ENCODE measurements at places on chromosomes 1 and 21.

DNA sequence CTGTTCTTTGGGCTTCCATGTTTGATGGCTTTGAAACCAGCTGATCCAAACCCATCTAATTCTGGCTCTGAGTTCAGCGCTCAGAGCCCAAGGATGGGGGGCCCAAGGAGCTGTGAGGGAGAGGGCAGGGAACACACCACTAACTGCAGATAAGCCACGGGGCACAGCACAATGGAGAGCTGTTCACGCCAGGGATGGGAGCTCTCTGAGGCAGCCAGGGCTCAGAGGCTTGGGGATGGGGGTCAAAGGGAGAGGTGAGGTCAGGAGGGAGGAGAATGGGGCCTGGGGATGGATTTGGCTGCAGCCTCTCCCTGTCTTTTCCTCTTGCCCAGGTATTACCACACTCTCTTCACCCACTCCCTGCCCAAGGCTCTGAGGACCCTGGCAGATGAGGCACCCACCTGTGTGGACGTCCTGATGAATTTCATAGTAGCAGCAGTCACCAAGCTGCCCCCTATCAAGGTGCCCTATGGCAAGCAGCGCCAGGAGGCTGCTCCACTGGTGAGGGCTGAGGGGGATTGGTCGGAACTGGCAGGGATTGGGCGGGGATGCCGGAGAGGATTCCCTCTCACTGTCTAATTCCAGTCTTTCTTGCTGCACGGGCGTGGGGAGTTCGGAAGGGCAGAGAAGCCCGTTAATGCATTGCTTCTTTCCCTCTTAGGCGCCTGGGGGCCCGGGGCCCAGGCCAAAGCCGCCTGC, 11.3 kb downstream of the SLC30A2 start:
- DNase-seq, result no peak

DNA sequence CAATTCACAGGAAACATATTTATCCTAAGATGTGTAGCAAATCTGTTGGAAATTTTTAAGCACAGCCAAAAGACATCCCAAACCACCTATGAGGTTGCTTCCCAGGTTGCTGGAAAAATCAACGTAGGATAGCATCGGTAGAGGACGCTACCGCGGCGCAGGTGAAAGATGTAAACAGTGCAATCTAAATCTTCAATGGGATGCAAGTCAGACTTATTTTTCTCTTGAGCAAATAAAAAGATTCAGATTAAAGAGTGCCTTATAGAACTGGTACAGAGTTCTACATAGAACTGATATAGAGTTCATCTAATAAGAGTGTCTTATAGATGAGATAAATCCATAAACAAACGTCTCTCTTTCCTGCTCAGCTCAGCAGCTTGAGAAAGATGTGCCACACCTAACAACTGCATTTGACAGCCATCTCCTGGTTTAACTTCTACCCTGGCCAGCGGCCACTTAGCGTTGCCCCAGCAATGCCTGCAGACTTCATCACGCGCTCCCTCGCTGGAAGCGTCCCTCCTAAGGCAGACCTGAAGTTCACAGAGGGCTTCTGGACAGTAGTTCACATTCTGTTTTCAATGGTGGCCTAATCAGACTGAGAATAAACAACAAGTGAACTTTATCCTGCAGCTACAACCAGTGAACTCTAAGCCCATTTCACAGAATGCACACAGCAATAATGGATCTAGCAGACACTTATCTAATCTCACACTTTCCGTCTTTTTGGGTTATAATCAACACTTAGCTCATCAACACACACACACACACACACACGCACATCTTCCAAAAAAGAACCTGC, 164.5 kb downstream of the TOMM20 start:
- no peak for DNase-seq

GRCh38 chr1:10836726-10837125, 40.3 kb upstream of the CASZ1 start:
- no peak for DNase-seq

- no peak for DNase-seq
Observed at GRCh38 chr1:94721240-94721639, 98.9 kb upstream of the SLC44A3 start.

GRCh38 chr1:203407296-203407695, 56.4 kb upstream of the FMOD start:
- no peak for DNase-seq

DNA sequence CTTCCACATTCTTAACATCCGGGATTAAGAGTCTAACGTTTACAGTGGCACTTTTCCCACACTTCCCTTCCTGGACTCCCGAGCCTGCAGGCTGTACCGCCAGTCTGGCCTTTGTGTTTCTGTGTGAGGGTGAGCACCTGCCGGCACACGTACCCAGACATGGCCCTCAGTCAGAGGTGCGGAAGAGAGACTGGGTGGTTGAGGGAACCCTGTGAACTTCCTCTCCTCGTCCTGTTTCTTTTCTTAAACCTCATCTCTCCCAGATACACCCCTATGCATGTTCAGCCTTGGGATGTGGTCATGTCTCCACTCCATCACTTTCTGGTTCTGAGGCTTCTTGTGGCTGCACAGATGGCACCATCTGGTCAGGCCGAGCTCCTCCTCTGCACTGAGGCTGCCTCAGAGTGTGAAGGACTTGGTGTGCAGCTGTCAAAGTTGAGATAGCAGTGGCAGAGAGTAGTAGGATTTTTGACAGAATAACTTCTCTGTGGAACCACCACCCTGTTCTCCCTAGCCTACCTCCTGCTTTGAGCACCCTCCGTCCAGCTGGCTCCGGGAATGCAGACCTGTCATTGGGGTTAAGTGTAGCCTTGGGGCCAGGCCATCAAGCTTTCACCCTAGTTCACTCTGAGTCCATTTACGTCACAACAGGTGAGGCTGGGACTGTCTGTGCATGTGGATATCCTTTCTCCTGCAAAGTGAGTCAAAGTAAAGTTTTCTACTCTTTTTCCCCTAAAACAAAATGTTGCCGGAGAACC, 31.4 kb downstream of the VASH2 start:
- DNase-seq, result no peak

GRCh38 chr1:33378976-33379375, 51.9 kb downstream of the PHC2 start:
- DNase-seq, result no peak

DNA sequence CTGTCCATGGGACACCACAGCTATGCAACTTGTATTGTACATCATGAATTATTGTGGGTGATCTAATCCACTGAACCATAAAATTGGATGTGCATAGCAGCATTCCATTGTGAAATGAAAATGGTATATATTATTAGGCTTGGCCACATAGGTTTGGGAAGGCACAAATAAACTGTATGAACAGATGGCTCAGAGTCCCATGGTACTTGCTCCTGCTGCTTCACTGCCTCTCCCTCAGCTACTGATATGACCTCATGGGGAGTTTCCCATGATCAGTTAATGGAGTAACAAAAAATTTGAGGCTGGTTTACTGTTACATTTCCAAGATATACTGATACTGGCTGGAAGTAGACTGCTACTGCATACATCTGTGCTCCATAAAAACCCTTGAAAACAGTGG, 152.7 kb upstream of the NEGR1 start:
- DNase-seq, result no peak

DNA sequence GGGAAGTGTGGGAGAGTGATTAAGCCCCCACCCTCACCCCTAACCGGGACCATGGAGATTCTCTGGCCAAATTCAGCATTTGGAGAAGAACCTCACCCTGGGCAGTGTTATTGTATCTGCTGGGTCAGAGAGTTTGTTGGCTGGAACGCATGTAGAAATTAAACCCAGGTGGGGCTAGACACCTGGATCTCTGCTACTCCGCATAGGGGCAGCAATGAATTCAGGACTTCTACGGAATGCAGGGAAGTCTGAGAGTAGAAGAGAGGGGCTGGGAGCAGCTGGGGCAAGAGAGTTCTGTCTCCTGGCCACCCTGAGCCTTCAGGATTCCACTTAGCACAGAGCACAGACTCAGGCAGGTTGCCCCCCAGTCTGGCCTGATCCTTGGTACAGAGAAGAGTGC, 3.6 kb upstream of the CRABP2 start:
- no peak for DNase-seq

- peak; percentile 72 for DNase-seq
Observed at GRCh38 chr21:17612565-17613241, at the start of gene BTG3. BTG3 (minus strand) TSS chr21:17612901; CDS start chr21:17609144, 3,757 bp downstream.

DNA sequence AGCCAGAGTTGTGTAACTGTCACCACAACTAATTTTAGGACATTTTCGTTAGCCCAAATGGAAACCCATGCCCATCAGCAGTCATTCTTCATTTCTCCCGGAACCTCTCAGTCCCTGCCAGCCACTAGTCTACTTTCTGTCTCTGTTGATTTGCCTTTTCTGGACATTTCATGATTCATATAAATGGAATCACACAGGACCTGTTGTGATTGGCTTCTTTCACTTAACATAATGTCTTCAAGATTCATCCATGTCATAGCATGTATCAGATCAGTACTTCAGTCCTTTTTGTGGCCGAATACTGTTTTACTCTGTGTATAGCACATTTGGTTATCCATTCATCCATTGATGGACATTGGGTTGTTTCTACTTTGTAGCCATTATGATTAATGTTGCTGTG, 7.1 kb downstream of the SLC66A1 start:
- DNase-seq, result no peak

DNA sequence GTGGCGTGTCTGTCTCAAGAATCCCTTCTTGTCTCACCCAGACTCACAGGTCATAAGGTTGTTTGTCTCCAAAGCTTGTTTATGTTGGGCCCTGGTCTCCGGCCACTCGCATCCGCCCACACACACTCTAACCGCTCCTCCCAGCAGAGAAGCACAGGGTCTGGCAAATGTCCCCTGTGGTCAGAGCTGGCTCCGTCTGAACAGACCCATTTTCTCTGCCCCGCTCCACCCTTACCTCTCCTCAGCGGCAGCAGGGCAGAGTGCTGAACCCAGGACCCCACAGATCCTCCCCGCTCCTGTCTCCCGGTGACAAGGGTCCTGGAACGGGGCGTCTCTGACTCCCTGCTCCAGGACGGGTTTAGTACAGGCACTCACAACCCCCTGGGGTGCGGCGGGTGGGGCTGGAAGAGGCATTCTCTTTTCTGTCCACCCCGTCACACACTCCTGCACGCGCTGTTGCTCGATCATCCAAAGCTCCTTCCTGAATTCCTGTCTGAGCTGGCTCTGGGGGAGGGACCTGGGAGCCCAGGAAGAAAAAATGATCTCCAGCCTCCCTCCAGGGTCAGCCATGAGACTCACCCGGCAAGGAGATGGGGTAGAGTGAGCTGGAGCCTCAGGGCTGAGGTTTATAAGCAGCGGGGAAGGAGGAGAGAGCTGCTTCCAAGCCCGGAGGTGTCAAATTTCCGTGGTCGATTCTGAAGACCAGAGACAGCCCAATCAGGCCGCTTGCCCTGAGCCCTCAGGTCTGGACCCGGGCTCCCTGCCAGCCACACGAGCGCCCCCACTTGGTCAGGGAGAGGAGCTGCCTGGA, at the start of gene S100A13:
TSS of gene S100A13 (minus strand) at position 602 of the 811 bp plus-strand sequence. CDS start 1,033 bp downstream, outside the sequence.
- DNase-seq, result no peak

DNA sequence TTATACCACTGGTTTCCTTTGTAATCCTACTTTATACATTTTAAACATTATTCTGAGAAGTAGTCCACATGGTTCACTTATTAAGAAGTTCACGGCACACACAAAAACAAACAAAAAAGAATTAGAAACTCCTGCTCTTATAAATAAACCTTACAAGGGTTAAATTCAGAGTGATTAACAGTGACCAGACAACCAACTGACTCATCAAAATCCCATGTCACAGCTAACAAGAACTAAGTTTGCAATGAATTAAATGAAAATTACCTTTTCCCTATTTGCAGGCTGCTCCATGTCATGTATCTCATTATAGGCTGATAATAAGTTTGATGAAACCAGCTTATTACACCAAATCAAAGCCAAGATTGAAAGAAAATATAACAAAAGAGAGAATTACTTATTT, 77.5 kb downstream of the PUM1 start:
- no peak for DNase-seq

DNA sequence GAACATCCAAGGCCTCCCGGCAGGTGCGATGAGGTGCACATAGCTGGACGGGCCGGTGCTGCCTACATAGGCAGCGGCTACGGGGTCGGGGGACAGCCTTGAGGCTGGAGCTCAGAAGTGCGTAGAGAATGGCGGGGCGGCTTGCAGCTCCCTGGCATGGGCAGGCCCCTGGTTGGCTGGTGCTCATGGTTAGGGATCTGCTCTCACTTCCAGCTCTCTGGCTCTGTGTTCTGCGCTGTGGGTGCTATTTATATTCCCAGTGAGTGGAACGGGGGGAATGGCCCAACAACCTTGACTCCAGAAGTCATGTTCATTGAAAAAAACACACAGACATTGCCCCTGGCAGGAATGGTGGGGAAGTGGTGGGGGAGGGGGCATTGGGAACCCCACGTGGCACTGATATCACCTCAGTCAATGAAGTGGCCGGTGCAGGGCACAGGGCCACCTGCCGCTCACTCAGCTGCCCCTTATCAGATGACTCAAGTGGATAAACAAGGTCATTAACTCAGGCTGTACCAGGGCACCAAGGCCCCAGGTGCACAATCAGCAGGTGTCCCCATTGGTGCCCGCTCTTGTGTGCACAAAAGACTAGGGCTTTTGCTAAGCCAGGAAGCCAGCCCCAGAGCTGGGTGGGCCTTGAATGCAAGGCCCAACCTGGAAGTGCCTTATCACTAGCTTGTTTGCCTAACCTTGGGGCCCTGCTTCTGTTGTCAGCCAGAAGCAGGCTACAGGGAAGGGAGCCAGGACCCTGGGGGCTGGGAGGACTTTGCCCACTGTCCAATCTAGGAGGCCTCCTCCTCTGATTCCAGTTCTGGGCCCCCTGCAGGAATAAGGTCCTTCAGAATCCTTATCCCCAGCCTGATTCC, at the start of gene NR0B2:
TSS of gene NR0B2 (minus strand) at position 222 of the 866 bp plus-strand sequence. CDS start at position 187, 35 bp downstream.
- no peak for DNase-seq

- DNase-seq, result no peak
Observed at GRCh38 chr1:92940541-92940940, 20.7 kb downstream of the DIPK1A start.

DNA sequence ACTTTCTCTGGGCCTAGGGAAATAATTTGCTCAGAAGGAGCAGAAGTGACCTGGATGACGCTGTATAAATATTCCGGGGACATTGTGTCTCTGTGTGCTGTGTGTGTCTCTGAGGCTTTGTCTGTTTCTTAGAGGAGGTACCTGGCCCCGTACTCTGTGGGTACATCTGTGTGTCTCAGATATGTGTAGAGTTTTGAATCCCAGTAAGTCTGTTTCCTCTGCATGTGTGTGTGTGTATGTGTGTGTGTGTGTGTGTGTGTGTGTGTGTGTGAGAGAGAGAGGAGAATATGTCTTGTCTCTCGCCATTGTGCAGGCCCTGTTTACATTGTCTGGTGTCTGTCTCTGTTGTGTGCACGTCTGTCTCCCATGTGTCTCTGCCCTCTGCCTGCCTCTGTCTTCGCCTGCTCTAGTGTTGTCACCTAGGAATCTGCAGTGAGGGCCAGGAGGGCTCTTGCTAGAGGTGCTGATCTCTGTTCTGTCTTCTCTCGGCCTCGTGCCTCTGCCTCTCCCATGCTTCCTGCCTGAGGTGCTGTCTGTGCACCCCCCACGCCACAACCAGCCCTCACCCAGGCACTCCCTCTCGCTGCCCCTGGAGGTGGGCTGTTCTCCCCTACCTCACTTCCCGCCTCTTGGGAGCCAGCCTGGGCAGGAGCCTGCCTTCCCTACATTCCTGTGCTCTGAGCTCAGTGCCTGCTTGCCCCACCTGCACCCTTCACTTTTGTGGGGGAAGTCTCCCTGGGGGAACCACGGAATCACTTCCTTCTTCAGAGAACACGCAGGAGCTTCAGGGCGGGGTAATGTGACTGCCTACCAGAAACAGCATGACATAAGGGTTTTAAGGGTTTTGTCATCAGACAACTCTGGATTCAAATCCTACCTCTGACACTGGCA, 5.9 kb downstream of the MAP7D1 start:
- peak; percentile 37 for DNase-seq

GRCh38 chr1:200738949-200739651, 407 bp downstream of the CAMSAP2 start:
- peak; percentile 19 for DNase-seq

GRCh38 chr1:229012823-229013222, 258.1 kb upstream of the RAB4A start:
- DNase-seq, result no peak

- no peak for DNase-seq
Observed at GRCh38 chr1:156320560-156320959, 17.5 kb downstream of the CCT3 start.

Measured in activated effector memory CD4-positive, alpha-beta T cell treated with Interleukin-2 at 50 U/mL for 16 hours (primary cell).